ENCODE measurements at places on chromosomes 16 and 17. TPM values are rescaled to one million over a fixed set of nuclear protein-coding genes. Genes with fewer than 3 reads are reported as not detected.

Gene GPS2
- total RNA-seq, result 92.2 TPM

Gene BCAR1
- total RNA-seq, result 49.6 TPM

Gene CCL8
- not detected for total RNA-seq

Gene DNAI2
- total RNA-seq, result not detected

Gene SNAI3
- total RNA-seq, result not detected

Gene DOC2A
- total RNA-seq, result not detected

Gene RASD1
- 8.1 TPM for total RNA-seq

Gene NKD1
- total RNA-seq, result 6.3 TPM

Gene KRT32
- not detected for total RNA-seq

Gene PLCG2
- total RNA-seq, result under 0.01 TPM

Gene HBA1
- total RNA-seq, result 1.9 TPM

Gene CD7
- total RNA-seq, result 4.0 TPM

Gene TMEM100
- total RNA-seq, result 7.6 TPM

Gene ATP6V0C
- total RNA-seq, result 28.6 TPM

Gene MEIOB
- total RNA-seq, result not detected

Gene KRTAP16-1
- not detected for total RNA-seq

Gene ENPP7
- not detected for total RNA-seq

Gene NTN1
- 0.23 TPM for total RNA-seq

Gene SERPINF2
- 1.9 TPM for total RNA-seq

Gene KRT36
- total RNA-seq, result not detected

Gene CLEC19A
- not detected for total RNA-seq

Gene SPNS2
- total RNA-seq, result 8.5 TPM

Gene ALDH3A1
- not detected for total RNA-seq

All from pericardium fibroblast (primary cell).